Pericardium fibroblast (primary cell): ENCODE measurements at places on chromosomes 12 and 14. TPM values are rescaled to one million over a fixed set of nuclear protein-coding genes. Genes with fewer than 3 reads are reported as not detected.

Gene SCN8A
- total RNA-seq: 0.35 and 0.77 TPM in 2 replicates

Gene KRT85
- total RNA-seq: not detected in 2 replicates

Gene LALBA
- not detected in 2 replicates for total RNA-seq

Gene CFAP54
- total RNA-seq: 0.12 and 0.77 TPM in 2 replicates

Gene PRB3
- not detected in 2 replicates for total RNA-seq

Gene CD163
- not detected in 2 replicates for total RNA-seq

Gene WIF1
- total RNA-seq: not detected in 2 replicates

Gene DPF3
- total RNA-seq: 0.23 and 0.26 TPM in 2 replicates

Gene ASCL1
- not detected in 2 replicates for total RNA-seq

Gene MYH6
- not detected in 2 replicates for total RNA-seq

Gene POTEM
- not detected in 2 replicates for total RNA-seq

Gene MARCHF9
- total RNA-seq: 1.8 and 3.6 TPM in 2 replicates

Gene OR10G2
- total RNA-seq: not detected in 2 replicates

Gene PARPBP
- 2.0 and 2.8 TPM in 2 replicates for total RNA-seq

Gene ALX1
- total RNA-seq: 0.12 and 6.1 TPM in 2 replicates

Gene SLCO1B1
- not detected in 2 replicates for total RNA-seq

Gene ADSS1
- total RNA-seq: 6.3 and 8.3 TPM in 2 replicates

Gene SDR9C7
- not detected in 2 replicates for total RNA-seq

Gene FBLN5
- 169 and 544 TPM in 2 replicates for total RNA-seq

Gene TAPBPL
- 7.9 and 10.9 TPM in 2 replicates for total RNA-seq

Gene CLEC7A
- total RNA-seq: not detected in 2 replicates

Gene EXOC3L4
- total RNA-seq: 0.23 TPM in 1 of 2 replicates, not detected in the other

Gene SERPINA12
- not detected in 2 replicates for total RNA-seq

Gene RPS6KL1
- 0.26 and 0.58 TPM in 2 replicates for total RNA-seq
